Endodermal cell (in vitro differentiated cells): ENCODE measurements at places on chromosomes 6 and 20.

DNA sequence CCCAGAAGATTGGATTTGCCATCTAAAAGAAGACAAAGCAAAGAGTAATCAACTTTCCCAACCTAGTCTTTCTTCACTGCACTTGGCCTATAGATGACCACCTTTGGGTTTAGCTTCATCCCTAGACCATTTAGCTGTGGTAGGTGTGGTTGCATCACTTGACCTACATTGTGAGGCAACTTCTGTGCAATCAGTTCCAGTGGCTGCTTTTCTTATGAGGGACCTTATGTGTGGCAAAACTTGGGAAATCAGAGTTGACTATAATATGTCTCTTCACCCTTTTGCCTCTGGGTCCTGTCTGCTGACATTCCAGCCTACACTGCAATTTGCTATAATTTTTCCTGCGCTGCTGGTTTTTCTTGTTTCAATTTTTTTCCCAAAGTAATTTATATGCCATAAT, 55.2 kb downstream of the PRDM13 start:
- no peak for DNase-seq

GRCh38 chr6:88459189-88459588, 293.0 kb upstream of the CNR1 start:
- no peak for DNase-seq

DNA sequence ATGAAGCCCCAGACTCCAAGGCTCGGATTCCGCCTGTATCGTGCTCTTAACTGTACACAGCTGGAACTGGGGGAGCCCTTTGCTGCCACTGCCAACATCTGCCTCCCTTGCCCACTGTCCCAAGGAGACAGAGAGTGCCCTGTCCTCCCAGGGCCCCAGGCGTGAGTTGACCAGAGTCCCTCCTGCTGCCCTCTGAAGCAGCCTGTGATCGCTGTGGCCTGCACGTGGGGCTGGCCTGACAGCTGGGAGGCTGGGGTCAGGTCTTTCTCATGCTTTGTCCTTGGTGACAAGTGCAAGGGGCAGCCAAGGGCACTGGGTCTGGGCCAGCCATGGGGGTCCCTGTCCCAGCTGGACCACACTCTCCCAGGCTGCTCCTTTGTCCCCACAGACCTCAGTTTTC, 44.3 kb downstream of the KIAA1755 start:
- no peak for DNase-seq

DNA sequence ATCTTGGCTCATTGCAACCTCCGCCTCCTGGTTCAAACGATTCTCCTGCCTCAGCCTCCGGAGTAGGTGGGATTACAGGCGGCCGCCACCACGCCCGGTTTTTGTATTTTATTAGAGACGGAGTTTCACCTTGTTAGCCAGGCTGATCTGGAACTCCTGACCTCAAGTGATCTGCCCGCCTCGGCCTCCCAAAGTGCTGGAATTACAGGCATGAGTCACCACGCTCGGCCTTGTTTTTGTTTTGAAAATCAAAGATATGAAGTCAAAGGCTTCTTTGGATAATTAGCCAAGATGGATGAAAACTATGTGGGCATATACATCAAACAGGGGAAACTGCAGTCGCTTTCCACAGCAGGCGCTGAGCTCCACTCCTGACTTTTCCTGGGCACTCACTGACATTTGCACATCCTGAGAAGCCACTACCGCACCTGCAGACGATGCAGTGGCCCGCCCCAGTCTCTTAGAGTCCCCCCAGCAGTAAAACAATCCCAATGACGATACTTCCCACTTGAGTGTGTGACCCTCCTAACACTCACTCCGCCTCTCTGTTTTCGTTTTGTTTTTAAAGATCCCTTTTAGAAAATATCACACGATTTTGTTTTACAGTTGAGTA, 44.1 kb downstream of the GJA1 start:
- no peak for DNase-seq

GRCh38 chr20:63735859-63736718, at the start of gene LIME1:
LIME1 (plus strand) TSS chr20:63736664; CDS start chr20:63737550, 886 bp downstream.
- peak; percentile 48 for DNase-seq

GRCh38 chr20:25984933-25985332, 288.3 kb upstream of the ZNF337 start:
- no peak for DNase-seq

DNA sequence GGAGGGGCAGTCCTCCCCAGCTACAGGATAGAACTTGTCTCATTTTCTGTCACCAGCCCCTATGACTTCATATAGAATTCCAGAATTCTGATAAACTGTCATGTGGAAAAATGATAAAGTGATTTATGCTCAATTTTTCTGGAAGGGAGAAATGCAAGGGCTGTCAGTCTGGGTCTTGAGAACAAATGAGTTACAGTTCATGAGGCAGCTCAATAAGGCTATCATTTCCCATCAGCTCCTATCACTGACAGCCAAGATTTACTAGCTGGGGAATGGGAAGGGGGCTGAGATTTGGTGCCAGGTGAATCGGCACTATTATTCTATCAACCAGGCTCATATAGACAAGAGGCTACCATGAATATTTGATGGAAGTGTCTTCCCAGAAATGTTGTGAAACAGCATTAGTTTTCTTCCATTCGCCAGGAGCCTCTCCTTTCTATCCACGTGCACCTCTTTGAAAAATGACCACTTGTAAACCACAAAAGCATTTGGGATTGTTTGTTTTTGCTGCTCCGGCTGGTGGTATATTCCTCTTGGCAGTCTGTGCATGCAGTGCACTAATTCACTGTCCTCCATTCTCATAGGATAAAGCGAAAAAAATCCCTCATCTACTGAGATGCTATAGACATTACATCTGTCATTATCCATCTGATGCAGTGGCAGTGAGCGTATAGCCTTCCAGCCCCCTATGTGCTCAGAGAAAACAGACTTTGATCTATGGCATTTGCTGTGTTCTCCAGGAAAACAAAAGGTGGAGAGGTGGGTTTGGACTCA, 528.7 kb upstream of the RNF217 start:
- no peak for DNase-seq

DNA sequence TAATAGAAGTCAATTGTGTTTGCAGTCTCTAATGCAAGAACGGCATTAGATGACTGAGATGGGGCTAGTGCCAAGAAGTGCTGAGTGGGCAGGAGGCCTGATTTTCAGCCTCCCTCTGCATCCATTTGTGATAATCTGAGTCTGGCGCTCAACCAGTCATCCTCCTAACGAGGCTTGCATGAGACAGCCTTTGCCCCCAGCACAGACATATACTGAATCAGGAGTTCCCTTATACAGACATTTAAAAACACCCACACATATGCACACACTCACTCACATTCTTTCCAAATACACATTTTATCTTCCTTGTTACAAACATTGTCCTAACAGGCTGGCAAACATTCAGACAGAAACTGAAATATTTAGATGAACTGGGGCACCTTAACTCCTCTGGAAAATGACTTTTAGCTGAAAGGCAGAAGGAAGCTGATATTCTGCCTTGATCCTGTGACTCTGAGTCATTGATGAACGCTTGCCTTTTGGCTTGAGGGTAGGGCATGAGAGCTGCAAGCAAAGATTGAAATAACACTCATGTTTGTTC, 562.3 kb downstream of the DHX35 start:
- no peak for DNase-seq

DNA sequence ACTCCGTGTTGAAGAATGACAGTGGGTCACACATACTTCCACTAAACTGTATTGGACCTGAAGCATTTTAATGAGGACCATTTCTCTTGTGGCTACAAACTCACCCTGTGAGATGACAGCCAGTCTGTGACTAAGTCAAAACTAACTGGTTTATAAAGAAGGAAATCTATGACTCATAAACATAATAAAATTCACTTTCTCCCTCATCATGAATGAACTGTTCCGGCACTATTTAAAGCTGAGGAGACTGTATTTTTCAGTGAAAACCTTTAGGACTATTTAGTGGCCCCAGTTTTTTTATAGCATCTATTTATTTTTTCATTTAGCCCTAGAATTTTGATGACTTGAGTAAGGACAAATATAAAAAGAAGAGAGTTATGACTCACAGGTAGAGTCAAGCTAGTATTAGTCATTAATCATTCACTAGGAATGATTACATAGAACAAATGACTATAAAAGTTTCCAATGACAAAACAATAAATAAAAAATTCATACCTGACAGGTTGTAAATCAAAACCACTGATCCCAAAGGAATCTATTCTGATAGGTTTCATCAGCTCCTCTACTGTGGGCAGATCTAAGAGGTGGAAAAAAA, 34.2 kb downstream of the CEP162 start:
- DNase-seq, result no peak

- no peak for DNase-seq
These were observed 42.2 kb downstream of the FLRT3 start for GRCh38 chr20:14295238-14295637.

- no peak for DNase-seq
These were observed 33.2 kb upstream of the HBS1L start for GRCh38 chr6:135087803-135088202.

- DNase-seq, result no peak
These were observed 46.0 kb downstream of the PHIP start for GRCh38 chr6:79031821-79032590.

DNA sequence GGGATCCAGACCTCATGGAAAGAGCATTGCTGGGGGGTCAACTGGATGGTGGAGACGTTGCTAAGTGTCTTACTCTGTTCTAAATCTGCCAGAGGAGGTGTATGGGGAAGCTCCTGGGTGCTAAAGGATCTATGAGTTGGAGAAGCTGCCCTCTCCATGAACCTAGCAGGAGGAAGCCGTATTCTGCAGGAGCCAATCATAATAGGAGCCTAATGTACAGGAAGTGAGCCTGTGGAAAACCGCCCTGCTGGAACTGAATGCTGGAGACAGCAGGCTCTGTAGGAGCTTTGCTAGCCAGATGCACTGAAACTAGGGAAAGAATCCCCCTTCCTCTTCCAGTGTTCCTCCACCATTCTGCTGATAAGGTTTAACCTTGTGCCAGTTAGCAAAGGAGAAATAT, 10.9 kb downstream of the CASP8AP2 start:
- no peak for DNase-seq

- DNase-seq, result peak; percentile 89
These were observed 153.3 kb upstream of the SNX9 start for GRCh38 chr6:157669747-157670216.

DNA sequence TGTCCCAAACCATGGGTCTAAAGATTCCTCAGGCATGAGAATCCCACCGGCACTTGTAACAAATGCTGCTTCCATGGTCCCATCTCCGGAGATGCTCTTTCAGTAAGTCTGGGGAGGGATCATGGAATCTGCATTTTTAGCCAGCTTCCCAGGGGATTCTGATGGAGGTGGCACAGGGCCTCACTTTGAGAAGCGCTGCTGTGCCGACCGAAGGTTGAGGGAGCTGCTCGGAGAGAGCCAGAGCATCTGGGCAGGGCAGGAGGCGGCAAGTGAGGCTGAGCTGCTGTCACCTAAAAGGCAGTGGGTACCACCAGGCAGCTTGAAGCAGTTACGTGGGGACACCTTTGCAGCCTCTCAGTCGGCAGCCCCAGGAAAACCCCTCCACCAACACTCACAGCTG, 100.2 kb upstream of the CDYL start:
- DNase-seq, result no peak

DNA sequence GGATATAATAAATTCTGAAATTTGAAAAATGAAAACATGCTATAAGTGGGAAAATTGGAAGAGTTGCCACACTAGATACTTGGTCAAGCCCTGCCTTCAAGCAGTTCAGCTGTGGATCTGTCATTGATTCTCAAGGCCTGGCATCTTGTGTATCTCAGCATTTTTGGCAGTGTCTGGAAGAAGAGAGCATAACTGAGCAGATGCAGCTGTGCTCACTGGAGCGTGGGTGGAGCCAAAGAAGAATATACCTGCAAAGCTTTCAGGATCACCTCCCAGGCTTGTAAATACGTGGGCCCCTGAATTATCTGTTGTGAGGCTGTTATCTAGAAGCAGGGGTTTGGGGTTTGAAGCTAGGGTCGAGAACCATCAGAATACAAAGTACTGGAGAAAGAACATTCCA, 31.3 kb upstream of the CHD6 start:
- DNase-seq, result no peak

GRCh38 chr6:141152951-141153350, 979.8 kb upstream of the GJE1 start:
- DNase-seq, result no peak

- DNase-seq, result peak; percentile 75
These were observed 71.7 kb downstream of the RCAN2 start for GRCh38 chr6:46419576-46420002.

DNA sequence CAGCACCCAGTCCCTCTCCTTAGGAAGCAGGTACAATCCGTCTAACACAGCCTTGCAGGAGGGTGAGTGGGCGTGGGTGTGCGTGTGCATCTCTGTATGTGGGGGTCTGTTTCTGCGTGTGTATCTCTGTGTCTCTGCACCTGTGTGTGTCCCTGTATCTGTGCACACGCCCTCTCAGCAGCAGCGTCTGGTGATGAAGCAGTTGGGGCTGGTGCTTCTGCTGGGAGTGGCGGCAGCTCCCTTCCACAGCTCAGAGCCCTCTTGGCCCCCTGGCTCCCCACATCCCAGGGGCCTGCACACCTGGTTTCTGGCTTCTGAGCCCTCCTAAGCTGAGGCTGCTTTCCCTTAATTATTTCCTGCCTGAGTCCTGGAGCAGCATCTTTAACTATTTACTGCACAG, 49.5 kb upstream of the CCDC167 start:
- no peak for DNase-seq

DNA sequence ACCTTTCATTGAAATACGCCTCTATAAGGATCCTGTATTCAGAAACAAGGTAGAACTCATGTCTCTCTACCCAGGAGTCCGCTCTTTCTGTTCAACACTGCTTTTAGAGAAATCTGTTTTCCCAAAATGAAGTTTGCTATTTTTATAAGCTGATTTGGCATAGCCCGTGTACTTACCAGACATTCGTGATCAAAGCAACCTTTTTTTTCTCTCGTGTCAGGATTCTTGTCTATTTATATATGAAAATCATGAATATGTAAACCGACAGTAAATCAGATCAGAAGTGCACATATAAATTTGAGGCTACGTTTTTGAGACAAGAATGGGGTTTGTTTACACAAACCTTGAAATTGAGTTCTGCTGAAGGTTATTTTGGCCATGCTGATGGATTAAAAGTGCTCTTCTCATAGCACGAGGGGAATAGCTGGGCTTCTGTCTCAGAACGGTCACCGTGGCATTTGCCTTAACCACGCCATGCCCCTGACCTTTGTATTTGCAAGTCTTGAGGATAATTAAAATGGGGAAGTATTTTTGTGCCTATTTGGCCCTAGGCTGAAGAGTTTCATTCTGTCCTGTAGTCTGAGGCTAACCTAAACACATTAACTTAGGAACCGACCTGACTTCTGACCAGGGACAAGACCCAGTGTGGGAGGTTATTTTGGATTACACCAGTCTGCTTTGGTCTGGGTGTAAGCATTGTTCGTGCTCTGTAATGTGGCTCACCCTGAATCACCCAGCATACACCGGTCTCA, 118.6 kb downstream of the MAP3K4 start:
- DNase-seq, result no peak
